ENCODE measurements at places on chromosomes 16 and 17. TPM values are rescaled to one million over a fixed set of nuclear protein-coding genes. Genes with fewer than 3 reads are reported as not detected.

GRCh38 chr16:16120044-16120381, 103.3 kb downstream of the ABCC6 start:
- no peaks in the 10 kb centered on the region for H3K27me3 ChIP-seq
- H3K4me1 ChIP-seq: peaks cover 4% of the 10 kb centered on the region
- H3K36me3 ChIP-seq: peaks cover 31% of the 10 kb centered on the region
- peak overlapping the region; percentile 13 for H3K27ac ChIP-seq

Gene ORC6
- 25.0 TPM for polyA plus RNA-seq

Gene TNFAIP1
- polyA plus RNA-seq: 31.8 TPM

DNA sequence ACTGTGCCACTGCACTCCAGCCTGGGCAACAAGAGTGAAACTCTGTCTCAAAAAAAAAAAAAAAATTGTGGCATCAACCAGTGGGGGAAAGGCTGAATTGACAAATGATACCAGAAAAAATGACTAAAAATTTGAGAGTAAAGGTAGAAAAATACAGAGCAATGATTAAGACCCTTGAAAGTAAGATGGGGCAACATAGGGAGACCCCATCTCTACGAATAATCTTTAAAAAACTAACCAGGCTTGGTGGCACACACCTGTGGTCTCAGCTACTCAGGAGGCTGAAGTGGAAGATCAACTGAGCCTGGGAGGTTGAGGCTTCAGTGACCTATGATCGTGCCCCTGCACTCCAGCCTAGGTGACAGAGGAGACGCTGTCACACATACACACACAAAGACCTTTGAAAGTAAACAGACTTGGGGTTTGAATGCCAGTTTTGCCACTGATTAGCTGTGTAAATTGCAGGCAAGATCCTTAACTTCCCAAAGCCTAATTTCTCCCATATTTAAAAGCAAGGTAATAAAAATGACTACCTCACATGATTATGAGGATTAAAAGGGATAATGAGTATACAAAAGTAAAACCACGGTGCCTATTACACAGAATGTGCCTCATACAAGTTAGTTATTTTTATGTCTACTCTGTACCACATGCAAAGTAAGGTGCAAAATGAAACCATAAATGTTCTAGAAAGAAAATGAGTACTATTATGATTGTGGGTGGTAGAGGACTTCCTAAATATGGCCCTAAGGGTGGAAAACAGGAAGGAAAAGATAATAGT, 21.7 kb upstream of the PAFAH1B1 start:
- no peak overlapping the region for H3K27ac ChIP-seq
- H3K4me1 ChIP-seq: no peaks in the 10 kb centered on the region
- H3K4me3 ChIP-seq: no peak overlapping the region
- no peaks in the 10 kb centered on the region for H3K36me3 ChIP-seq

DNA sequence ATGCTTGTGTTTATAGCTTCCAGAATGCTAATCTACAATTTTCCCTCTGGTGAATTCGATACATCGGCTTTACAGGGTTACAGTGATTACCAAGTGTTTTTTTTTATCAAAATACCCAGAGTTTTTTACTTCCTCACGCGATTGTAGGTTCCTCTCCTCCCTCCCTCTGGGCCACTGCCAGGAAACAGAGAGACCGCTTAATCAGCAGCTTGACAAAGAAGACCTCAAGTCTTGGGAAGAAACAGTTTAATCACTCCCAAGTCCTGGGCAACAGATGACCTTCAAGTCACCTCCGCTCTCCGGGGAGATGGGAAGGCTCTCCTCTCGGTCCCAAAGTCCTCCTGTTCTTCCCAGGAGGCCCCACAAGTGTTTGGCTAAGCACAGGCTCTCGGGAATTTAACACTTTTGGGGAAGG, 23.5 kb downstream of the SMTNL2 start:
- H3K36me3 ChIP-seq: peaks cover 3% of the 10 kb centered on the region
- H3K27me3 ChIP-seq: no peaks in the 10 kb centered on the region
- H3K4me1 ChIP-seq: peaks cover 49% of the 10 kb centered on the region
- H3K4me3 ChIP-seq: no peak overlapping the region
- DNase-seq: peak; percentile 74

- no peaks in the 10 kb centered on the region for H3K4me1 ChIP-seq
- H3K36me3 ChIP-seq: no peaks in the 10 kb centered on the region
- no peak overlapping the region for H3K27ac ChIP-seq
- DNase-seq: no peak
- H3K27me3 ChIP-seq: no peaks in the 10 kb centered on the region
Observed at GRCh38 chr16:21336231-21336630, 58.1 kb upstream of the CRYM start.

- DNase-seq: no peak
- H3K36me3 ChIP-seq: no peaks in the 10 kb centered on the region
- no peak overlapping the region for H3K27ac ChIP-seq
Observed at GRCh38 chr16:20364051-20364450, 11.5 kb upstream of the UMOD start.

Gene SHISA9
- polyA plus RNA-seq: 2.7 TPM

DNA sequence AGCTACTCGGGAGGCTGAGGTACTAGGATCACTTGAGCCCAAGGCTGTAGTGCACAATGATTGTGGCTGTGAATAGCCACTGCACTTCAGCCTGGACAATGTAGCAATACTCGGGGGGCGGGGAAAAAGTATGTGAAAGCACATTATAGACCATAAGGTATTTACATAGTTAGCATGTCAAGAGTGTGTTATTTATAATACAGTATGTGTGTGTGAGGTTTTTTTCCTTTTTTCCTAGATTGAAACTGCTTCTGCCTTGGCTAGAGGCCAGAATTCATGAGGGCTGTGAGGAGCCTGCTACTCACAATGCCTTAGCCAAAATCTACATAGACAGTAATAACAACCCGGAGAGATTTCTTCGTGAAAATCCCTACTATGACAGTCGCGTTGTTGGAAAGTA, 30.5 kb downstream of the PTRH2 start:
- no peak overlapping the region for H3K27ac ChIP-seq
- no peak overlapping the region for H3K4me3 ChIP-seq
- H3K36me3 ChIP-seq: peaks cover 66% of the 10 kb centered on the region
- no peaks in the 10 kb centered on the region for H3K27me3 ChIP-seq
- peaks cover 2% of the 10 kb centered on the region for H3K4me1 ChIP-seq
- no peak for DNase-seq

GRCh38 chr16:89511374-89511773, 3.2 kb downstream of the SPG7 start:
- no peak overlapping the region for H3K4me3 ChIP-seq
- peaks cover 46% of the 10 kb centered on the region for H3K36me3 ChIP-seq
- peaks cover 18% of the 10 kb centered on the region for H3K4me1 ChIP-seq

Gene FKBP10
- 43.2 TPM for polyA plus RNA-seq

DNA sequence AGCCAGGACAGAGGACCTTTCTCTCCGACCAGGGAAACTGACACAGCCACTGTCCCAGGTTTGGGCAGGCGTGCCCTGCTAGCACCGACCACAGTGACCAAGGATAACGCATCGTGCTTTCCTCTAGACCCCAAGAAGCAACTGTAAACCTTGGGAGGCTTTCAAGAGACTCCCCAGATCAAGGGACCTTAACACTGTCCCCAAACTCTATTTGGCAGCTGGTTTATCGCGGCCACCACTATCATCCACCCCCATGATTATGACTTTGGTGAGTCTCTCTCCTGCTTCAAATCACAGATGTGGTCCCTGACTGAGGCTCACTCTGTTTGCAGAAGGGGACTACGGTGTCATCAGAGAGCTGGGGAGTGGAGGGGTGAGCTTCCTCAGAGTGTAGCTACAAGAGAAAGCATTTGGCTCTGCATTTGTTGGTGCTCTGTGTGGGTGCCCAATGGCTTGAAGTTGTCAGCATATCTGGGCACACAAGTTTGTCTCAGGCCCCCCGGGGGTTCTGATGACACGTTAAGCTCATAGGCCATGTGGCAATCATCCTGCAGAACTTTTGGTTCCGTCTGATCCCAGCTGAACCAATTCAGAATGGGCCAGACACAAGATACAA, 408.0 kb downstream of the SLC39A11 start:
- no peak for DNase-seq
- no peaks in the 10 kb centered on the region for H3K27me3 ChIP-seq
- no peak overlapping the region for H3K4me3 ChIP-seq
- no peaks in the 10 kb centered on the region for H3K36me3 ChIP-seq

- no peak overlapping the region for H3K27ac ChIP-seq
- peak; percentile 52 for DNase-seq
- H3K36me3 ChIP-seq: no peaks in the 10 kb centered on the region
- H3K4me1 ChIP-seq: peaks cover 13% of the 10 kb centered on the region
Observed at GRCh38 chr16:72198021-72198711, 26.2 kb upstream of the PMFBP1 start.

DNA sequence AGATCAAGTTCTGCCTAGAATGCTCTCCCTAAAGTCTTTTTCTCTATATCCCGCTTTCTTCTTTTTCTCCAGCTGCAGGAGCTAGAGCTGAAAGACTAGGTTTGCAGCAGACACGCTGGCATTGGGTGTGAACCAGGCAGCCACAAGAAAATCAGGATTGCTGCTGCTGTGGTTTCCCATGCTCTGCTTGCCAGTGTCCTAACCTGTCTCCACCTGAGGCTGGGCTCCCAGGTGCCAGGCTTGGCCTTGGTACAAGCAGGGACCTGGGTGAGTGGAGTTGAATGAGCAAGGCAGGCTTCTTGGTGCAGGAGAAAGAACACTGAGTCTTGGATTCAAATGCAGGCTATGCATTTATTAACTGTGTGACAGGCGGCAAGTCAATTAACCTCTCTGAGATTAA, 440.3 kb upstream of the MAF start:
- no peaks in the 10 kb centered on the region for H3K27me3 ChIP-seq
- no peak overlapping the region for H3K4me3 ChIP-seq
- peaks cover 2% of the 10 kb centered on the region for H3K4me1 ChIP-seq
- no peak overlapping the region for H3K27ac ChIP-seq
- no peak for DNase-seq

DNA sequence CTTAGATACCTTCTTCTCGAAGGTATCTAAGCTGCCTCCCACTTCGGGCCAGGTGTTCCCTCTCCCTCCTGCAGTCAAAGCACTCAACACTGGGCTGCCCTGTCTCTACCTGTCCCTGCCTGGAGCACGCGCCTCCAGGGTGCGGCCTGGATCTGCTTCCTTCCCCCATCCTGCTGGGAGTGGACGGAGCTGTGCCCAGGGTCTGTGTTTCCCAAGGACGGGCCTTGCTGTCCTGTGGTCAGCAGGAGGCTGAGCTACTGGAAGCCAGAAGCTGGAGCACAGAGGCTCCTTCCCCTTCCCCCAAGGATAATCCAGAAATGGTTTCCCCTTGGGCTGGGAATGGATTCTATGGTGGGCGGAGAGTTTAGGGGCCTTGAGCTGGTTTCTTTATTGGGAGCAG, 16.7 kb downstream of the LLGL2 start:
- DNase-seq: peak; percentile 62
- H3K4me3 ChIP-seq: no peak overlapping the region
- H3K36me3 ChIP-seq: peaks cover 32% of the 10 kb centered on the region
- peaks cover 90% of the 10 kb centered on the region for H3K4me1 ChIP-seq

- H3K4me1 ChIP-seq: no peaks in the 10 kb centered on the region
- no peak overlapping the region for H3K27ac ChIP-seq
- no peak overlapping the region for H3K4me3 ChIP-seq
- H3K36me3 ChIP-seq: no peaks in the 10 kb centered on the region
- H3K27me3 ChIP-seq: peaks cover 4% of the 10 kb centered on the region
Observed at GRCh38 chr17:73657473-73658116, 13.3 kb upstream of the SDK2 start.

Gene PABPN1L
- polyA plus RNA-seq: 0.12 TPM

Gene AANAT
- 0.13 TPM for polyA plus RNA-seq

Data from large intestine (tissue), 12 donors.